Fibroblast of villous mesenchyme (primary cell): ENCODE measurements at places on chromosomes 13 and 19. TPM values are rescaled to one million over a fixed set of nuclear protein-coding genes. Genes with fewer than 3 reads are reported as not detected.
A peak's percentile ranks its signal among the peaks of the same experiment; 100 is the strongest.

- DNase-seq = no peak
Measured at GRCh38 chr19:38047049-38047438, 140.0 kb downstream of the SIPA1L3 start.

- no peak for DNase-seq
Measured at GRCh38 chr19:18503971-18504885, 17.6 kb downstream of the ELL start.

DNA sequence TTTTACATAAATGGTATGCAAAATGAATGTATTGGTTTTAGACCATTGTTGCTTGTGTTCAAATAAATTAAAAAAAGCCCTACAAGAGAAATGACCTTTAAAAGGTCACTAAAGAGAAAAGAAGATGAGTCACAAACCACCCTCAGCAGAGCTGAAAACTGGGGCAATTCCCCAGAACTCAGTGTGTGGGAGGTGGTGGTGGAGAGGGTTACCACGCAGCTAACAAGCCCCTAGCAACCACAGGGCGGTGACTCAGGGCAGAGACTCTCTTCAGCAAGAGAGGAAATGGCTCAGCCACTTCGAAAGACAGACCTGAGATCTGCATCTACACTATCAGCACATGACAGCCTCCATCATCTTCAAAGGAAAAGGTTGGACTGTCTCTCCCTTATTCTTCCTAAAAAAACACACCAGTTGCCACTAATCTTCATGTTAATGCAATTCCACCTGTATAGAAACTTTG lies 29.4 kb upstream of the NDFIP2 start:
- peak; percentile 73 for DNase-seq

DNA sequence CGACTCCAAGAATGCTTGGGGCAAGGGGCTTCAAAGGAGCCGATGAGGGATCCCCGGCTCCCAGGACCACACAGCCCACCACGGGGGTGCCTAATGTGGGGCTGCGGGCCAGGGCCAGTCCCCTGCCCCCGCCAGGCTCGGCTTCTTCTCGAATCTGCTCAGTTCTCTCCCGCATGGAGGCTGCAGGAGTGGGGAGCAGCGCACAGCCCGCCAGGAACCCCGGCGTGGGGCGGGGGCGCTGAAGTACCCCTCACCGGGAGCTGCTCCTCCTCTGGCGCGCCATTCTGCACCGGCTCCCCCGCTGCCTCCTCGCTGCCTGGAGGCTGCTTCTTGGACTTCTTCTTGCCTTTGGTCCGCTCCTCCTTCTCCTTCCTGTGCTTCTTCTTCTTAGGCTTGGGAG lies 14.7 kb downstream of the IZUMO4 start:
- DNase-seq = no peak

DNA sequence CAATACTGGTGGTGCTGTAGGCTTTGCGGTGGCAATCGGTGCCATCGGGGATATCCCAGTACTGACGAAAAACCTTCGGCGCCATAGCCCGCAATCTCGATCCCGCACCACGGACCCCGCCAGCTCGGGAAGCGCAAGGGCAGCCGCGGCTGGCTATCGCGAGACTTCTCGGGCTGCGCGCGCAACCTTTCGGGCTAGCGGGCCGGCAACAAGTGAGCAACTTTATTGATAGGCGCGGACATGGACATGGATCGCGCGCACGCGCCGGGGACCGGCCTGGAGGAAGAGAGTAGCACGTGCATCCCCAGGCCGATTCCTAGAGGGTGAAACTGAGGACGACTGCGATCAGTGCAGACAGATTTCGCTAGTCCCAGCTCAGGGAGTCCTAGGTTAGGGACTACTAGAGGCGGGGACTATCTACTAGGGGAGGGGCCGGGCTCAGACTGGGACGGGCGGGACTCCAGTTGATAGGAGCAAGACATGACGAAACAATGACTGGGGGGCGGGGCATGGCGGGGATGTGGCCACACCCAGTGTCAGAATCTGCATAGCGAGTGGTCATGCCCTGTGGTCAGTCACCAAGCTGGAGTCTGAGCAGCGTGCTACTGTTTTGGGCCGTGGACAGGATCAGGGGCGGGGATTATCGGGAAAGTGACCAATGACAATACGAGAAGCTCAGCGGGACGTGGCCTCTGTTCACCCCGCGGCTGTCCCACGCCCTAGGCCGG lies at the start of gene NDUFA11:
NDUFA11 (minus strand) TSS at position 167 of the 728 bp plus-strand sequence; CDS start at position 85, 82 bp downstream.
- DNase-seq = peak; percentile 97

- no peak for DNase-seq
Measured at GRCh38 chr13:109547942-109548341, 238.4 kb downstream of the IRS2 start.

GRCh38 chr13:73142071-73142470 lies 83.3 kb downstream of the KLF5 start:
- no peak for DNase-seq

DNA sequence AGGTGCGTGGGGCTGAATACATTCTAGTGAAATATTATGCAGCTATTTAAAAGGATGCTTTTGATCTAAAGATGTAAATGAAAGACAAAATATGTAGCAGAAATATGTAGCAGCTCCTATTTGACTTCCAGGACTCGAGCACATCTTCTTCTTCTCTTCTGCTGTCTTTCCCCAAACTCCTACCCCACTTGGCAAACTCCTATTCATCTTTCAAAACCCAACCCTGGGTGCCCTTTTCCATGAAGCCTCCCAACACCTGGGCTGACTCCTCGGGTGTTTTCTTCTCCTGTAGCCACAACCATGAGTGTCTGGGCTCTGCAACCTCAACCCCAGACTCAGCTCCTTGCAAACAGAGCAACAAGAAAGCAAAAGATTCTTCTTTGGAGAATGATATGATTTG lies 11.1 kb downstream of the ACER1 start:
- DNase-seq = no peak

DNA sequence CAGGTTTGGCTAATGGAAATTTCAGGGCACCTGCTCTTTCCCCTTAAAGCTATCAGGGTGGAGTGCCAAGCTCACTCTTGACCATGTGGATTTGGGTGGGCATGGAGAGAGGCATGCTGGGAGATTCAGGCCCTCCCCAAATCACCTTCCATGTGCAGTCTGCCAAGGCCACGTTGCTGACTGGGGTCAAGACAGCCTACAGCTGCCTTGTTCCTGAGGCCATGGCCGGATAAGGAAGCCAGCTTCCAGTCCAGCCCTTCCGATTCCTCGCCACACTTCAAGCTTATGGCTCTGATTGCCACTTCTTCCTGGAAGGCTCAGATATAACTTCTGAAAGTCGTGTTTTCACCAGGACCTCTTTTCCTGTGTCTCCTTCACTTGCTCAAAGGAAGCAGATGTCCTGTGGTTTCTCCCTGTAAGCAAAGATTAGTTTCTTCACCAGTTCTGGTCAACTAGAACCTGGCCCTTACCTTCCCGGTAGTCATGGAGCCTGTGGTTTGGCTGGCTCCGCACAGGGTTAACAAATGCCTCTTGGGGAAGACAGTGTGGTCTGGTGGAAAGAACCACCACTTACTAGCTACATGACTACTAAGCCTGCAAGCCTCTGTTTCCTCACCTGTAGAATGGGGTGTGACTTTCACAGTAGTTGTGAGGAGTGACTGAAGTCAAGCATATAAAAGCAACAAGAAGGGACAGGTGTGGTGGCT lies 16.1 kb upstream of the TPT1 start:
- DNase-seq = no peak

GRCh38 chr19:11798391-11799330 lies at the start of gene ZNF491:
ZNF491 (plus strand) TSS chr19:11798523; CDS start chr19:11805954, 7,431 bp downstream.
- peak; percentile 85 for DNase-seq

DNA sequence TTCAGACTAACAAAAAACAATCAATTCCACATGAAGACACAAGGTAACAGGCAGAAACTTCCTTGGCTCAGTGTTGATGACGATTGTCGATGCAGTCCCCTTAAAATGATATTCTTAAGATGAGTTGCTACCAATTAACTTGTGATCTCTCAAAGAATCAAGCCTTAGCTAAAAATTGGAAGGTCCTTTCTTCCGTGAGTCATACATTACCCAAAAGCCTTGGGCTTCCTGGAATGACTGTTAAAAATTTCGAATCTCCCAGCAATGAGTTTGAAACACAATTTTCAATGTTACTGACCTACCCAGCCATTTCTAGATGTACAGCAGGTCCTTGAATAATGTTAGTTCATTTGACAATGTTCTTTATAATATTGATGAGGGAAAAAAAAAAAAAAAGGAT lies 28.0 kb upstream of the RB1 start:
- no peak for DNase-seq

GRCh38 chr19:58575183-58576041 lies 2.3 kb upstream of the MZF1 start:
- DNase-seq = peak; percentile 90

Gene GNG8
- not detected in 2 replicates for total RNA-seq

Gene NXNL1
- total RNA-seq = not detected in 2 replicates

Gene SLC27A5
- total RNA-seq = 3.0 and 4.5 TPM in 2 replicates

Gene MAP4K1
- total RNA-seq = 0.32 TPM in 1 of 2 replicates, not detected in the other

Gene FCAR
- not detected in 2 replicates for total RNA-seq
